Activated naive CD8-positive, alpha-beta T cell treated with anti-CD3 and anti-CD28 coated beads, Interleukin-2, amount 50 U/mL, for 16 hours (primary cell): ENCODE measurements at places on chromosomes 2 and 18.

DNA sequence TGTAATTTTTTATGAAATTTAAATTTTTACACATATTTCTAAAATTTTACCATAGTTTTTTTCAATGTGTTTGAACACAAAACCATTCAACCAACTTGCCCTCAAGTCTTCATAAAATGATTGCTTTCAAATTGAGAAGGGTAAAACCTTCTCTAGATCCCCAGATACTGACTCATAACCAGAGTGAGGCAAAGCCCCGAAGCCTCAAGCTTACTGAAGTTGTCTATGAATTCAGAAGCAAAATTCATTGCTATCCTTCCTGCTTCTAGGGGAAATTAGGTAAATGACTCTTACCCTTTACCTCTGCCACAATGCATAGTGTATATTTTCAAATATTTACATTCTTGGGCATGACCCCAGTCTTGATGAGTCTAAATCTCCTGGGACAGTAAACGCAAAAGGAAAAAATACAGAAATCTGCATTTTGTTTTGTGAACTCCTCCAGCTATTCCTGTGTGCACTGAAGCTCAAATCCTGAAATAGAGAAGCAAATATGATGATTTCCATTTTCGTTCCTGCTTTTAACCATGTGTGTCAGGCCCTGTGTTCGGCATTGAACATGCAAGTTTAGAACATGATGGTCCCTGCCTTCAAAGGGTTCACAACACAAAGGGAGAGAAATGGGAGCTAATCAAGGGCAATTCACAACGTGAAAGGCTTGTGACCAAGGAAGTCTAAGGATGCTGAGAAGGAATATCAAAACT, 246.3 kb downstream of the SUCLG1 start:
- DNase-seq: no peak

DNA sequence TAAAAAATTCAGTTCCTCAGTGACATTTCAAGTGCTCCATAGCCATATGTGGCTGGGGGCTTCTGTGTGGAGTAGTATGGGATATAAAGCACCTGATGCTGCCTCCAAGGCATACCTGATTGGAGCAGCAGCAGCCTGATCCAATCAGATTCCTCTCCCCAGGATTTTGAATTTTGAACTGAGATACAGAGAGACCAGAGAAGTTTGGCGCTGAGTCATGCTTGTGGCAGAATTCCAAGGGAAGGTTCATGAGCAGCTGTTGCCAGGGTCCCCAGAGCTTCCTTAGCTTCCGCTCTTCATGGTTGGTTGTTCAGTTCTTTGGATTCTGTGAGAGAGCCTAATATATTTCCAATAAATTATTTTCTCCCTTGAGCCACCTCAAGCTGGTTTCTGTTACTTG, 29.0 kb upstream of the CFAP36 start:
- DNase-seq: no peak

DNA sequence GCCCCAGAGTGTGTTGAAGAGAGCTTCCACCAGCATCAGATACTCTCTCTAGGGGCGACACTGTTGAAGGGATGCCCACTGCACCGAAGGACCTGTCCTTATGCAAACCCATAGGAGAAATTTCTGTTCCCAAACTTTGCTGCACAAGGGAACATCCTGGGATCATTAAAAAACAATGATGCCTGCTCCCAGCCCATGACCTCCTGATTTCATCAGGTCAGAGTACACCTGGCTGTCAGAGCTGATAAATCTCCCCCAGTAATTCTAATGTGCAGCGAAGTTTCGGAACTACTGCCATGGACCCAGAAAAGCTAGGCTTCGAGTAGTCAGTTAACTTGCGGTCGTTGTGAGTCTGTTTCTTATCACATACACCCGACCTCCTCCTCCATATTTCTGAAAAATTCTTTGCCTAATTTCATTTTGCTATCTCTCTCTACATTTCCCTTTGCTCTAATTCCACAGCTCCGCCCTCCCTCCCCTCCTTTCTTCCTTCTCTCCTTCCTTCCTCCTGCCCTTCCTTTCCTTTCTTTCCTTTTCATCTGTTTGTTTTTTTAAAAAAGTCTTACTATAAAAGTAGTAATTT, 18.8 kb downstream of the FAM124B start:
- no peak for DNase-seq

GRCh38 chr2:165778653-165779451, 15.2 kb downstream of the GALNT3 start:
- no peak for DNase-seq

GRCh38 chr18:27581296-27581904, 396.3 kb upstream of the CHST9 start:
- no peak for DNase-seq

DNA sequence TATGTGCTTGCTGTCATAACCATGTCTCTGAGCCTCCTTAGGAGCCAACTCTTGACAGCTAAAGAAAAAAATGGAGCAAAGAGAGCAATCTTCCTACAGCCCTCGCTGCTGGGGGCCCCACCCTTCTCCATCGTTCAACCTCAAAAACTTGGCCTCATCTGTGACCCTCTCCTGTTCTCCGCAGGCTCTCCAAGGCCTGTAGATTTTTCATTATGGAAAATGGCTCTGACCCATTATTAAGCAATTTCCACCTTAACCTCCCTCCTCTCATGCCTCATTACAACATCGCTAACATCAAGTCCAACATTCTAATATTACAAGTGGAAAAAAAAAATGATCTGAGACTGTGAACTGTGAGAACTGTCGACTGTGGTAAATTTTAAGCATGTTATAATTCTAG, 98.7 kb downstream of the SLC8A1 start:
- DNase-seq: no peak

- DNase-seq: no peak
Measured at GRCh38 chr2:209146682-209147320, 277.0 kb upstream of the MAP2 start.
